ENCODE measurements at places on chromosomes 4 and X.

DNA sequence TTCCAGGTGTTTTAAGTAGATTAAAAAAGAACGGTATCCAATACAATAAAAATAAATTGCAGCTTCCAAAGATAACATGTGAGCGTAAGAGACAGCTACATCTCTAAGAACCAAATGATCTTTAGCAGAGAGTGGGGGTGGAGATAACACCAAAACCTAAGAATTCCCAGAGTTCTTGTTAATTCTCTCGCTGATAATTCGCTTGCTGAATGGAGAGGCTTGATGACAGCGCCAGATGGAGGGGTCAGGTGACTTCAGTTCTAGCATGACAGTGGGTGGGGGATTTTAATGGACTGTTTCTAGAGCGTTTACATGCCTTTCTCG, 2.3 kb downstream of the CLCN4 start:
- DNase-seq = no peak

- DNase-seq = no peak
These were observed 275.4 kb upstream of the CPEB2 start for GRCh38 chr4:14726877-14727361.

DNA sequence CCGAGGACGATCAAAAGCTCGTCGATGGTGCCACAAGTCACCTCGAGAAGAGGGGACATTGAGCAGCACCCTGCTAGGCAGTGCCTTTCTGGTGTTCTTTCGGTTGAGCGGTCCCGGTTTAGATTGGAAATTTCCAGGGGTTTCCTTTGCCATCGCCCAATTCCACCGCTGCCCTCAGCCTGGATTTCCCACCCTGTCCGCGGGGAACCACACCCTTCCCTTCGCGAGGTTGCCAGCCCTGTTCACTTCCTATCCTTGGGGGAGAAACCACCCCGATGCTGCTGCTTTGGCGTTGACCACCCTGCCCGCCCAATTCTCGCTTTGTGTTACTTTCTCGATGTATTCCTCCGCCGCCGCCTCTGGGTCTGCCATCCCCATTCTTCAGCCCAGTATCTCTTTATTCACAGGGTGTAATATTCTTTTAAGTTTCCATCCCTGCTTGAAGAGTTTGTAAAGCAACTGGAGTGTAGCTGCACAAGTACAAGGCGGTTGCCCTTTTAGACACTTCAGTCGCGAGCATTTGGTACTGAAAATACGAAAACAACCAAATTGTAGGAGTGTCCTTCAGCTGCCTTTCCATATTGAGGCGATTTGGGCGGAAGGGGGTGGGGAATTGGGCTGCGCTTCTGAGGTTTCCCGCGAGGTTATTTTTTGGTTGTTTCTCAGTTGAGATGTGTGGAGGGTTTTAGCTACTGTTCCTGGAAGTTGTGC, 1.1 kb downstream of the OGT start:
- no peak for DNase-seq

DNA sequence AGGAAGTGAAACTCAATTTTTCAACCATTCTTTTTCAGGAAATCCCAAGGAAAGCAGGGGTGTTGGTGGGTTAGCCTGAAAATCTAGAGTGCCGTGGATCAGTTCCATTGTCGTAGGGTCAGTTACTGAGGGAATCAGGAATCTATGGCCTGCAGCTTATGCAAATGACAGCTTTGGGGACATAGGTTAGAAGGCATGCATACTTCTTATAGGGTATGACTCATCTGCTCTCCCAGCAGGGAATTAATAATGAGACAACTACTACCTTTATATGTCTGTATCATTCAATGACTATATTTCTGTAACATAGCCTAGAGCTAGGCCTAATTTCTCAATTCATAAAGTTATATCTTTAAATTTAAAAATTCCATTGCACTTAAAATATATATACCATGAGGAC, 36.6 kb downstream of the ZNF41 start:
- DNase-seq = no peak

DNA sequence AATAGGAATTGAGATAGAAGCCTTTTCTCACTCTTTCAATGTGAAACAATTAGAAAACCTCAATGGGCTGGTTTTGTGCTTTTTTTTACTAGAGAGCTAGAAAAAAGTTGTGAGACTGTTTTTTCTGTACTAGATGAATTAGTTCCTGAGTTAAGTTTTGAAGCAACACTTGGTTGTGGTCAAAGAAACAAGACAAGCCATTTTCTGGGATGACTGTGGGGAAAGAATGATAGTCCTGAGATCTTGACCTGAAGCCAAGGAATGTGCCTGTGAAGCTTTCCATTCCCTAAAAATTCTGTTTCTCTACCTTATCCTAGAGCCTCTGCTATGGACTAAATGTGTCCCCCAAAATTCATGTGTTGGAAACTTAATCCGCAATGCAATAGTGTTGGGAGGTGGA, 157.8 kb upstream of the TLL1 start:
- DNase-seq = no peak

- DNase-seq = no peak
These were observed 89.3 kb upstream of the HHIP start for GRCh38 chr4:144556636-144557035.

GRCh38 chr4:8407756-8408155, 32.8 kb downstream of the ACOX3 start:
- no peak for DNase-seq

GRCh38 chr4:111880116-111880515, 265.1 kb upstream of the FAM241A start:
- DNase-seq = no peak
